ENCODE measurements at places on chromosomes 5 and 9. TPM values are rescaled to one million over a fixed set of nuclear protein-coding genes. Genes with fewer than 3 reads are reported as not detected.

Gene ADCY2
- not detected for total RNA-seq

Gene ZFP2
- total RNA-seq, result 0.40 TPM

Gene MAMDC2
- not detected for total RNA-seq

Gene PCDHGC4
- not detected for total RNA-seq

Gene GOLGA2
- total RNA-seq, result 35.5 TPM
